Fibroblast of the aortic adventitia (primary cell): ENCODE measurements at places on chromosomes 6 and 20. TPM values are rescaled to one million over a fixed set of nuclear protein-coding genes. Genes with fewer than 3 reads are reported as not detected.

Gene SPTLC3
- total RNA-seq, result 6.8 and 30.6 TPM in 2 replicates

Gene PRPH2
- 0.72 and 1.3 TPM in 2 replicates for total RNA-seq

Gene PIGU
- 3.7 and 21.1 TPM in 2 replicates for total RNA-seq

Gene RAET1L
- total RNA-seq, result not detected in 2 replicates

Gene IYD
- under 0.01 TPM in 1 of 2 replicates, not detected in the other for total RNA-seq

Gene PSORS1C1
- total RNA-seq, result 1.2 and 7.0 TPM in 2 replicates

Gene PREX1
- 3.5 and 13.0 TPM in 2 replicates for total RNA-seq

Gene RTF2
- 61.5 and 66.1 TPM in 2 replicates for total RNA-seq

Gene TTK
- 0.90 and 35.9 TPM in 2 replicates for total RNA-seq

Gene EYA2
- total RNA-seq, result 0.57 and 1.6 TPM in 2 replicates

Gene DEF6
- total RNA-seq, result 0.18 and 1.1 TPM in 2 replicates

Gene BCAS4
- 1.5 and 2.7 TPM in 2 replicates for total RNA-seq

Gene SLC22A7
- total RNA-seq, result not detected in 2 replicates

Gene HUS1B
- 0.45 and 0.65 TPM in 2 replicates for total RNA-seq
